Progenitor cell of endocrine pancreas (in vitro differentiated cells): ENCODE measurements at places on chromosomes 5 and 9. TPM values are rescaled to one million over a fixed set of nuclear protein-coding genes. Genes with fewer than 3 reads are reported as not detected.

- DNase-seq = no peak
- no peaks in the 10 kb centered on the region for H3K27me3 ChIP-seq
- H3K4me3 ChIP-seq = no peak overlapping the region
- H3K27ac ChIP-seq = no peak overlapping the region
These were observed 7.2 kb downstream of the DAB2IP start for GRCh38 chr9:121658591-121658990.

DNA sequence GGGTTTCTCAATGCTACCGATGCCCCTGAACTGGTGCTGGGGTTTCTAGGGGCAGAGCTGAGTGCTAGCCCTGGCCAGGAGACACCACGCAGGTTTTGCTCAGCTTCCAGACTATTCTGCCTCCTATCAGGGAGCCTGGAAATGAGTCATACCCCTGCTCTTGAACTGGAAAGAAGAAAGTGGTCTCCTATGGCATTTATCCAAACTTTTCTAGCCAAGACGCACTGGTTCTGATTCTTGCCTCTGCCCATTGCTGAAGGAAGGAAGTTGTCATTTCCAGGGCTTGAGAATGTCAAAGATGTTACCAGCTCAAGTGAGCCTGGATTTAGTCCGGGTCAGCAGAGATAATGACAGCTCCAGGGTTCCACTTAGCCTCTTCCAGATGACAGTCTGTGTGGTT, 561.9 kb downstream of the CDK5RAP2 start:
- H3K4me1 ChIP-seq = no peaks in the 10 kb centered on the region
- no peak overlapping the region for H3K27ac ChIP-seq
- no peaks in the 10 kb centered on the region for H3K36me3 ChIP-seq
- no peak overlapping the region for H3K4me3 ChIP-seq

- H3K4me3 ChIP-seq = peak overlapping the region; percentile 43
- H3K36me3 ChIP-seq = no peaks in the 10 kb centered on the region
- peaks cover 64% of the 10 kb centered on the region for H3K4me1 ChIP-seq
- DNase-seq = no peak
- peak overlapping the region; percentile 89 for H3K27ac ChIP-seq
These were observed 28.4 kb downstream of the LMX1B start for GRCh38 chr9:126642010-126642744.

DNA sequence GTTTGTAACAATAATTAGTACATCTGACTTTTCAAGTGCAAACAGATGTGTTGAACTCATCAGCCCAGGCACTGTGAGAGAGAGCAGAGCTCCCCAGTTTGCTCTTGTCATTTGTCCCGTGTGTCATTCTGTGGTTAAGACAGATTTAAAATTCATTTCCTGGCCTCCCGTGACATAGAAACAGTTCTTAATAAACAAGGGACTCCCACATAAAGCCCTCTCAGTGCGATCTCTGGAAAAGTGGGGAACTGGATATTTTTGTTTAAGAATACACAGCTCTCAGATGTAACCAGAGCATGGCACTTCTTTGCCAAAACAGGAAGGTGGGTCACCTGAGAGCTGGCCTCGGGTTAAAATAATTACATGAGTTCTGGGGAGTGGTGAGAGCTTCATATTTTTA, 58.6 kb downstream of the PRKACG start:
- H3K27ac ChIP-seq = no peak overlapping the region
- no peak overlapping the region for H3K4me3 ChIP-seq
- no peak for DNase-seq
- no peaks in the 10 kb centered on the region for H3K36me3 ChIP-seq
- H3K4me1 ChIP-seq = peaks cover 5% of the 10 kb centered on the region
- H3K27me3 ChIP-seq = no peaks in the 10 kb centered on the region

- H3K4me1 ChIP-seq = no peaks in the 10 kb centered on the region
- DNase-seq = no peak
- no peak overlapping the region for H3K4me3 ChIP-seq
- H3K27ac ChIP-seq = no peak overlapping the region
These were observed 80.0 kb upstream of the TRIO start for GRCh38 chr5:14063138-14063537.

DNA sequence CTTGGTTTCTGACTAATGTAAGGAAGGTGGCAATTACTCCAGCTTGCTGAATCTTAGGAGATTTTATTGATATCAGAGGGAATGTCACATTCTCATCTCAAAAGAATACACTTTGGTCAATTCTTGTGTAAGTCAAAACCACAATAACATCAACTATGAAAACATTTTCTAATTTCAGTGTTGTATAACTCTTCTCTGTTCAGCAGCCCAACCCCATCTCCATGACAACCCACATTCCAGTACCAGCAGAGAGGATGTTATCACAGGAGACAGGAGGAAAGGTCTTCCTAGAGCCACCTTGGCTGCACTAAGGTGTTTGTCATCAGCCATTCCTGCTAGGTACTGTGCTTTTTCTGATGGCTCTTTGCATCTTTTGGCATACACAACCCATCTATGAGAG, 529.1 kb upstream of the BRINP1 start:
- no peak for DNase-seq
- no peaks in the 10 kb centered on the region for H3K4me1 ChIP-seq
- H3K27me3 ChIP-seq = peaks cover 8% of the 10 kb centered on the region
- no peaks in the 10 kb centered on the region for H3K36me3 ChIP-seq

GRCh38 chr5:113683211-113683610, 169.7 kb downstream of the YTHDC2 start:
- no peaks in the 10 kb centered on the region for H3K36me3 ChIP-seq
- DNase-seq = no peak
- no peak overlapping the region for H3K27ac ChIP-seq
- no peaks in the 10 kb centered on the region for H3K4me1 ChIP-seq

- DNase-seq = no peak
- peaks cover 3% of the 10 kb centered on the region for H3K36me3 ChIP-seq
- no peak overlapping the region for H3K4me3 ChIP-seq
- H3K27ac ChIP-seq = no peak overlapping the region
- no peaks in the 10 kb centered on the region for H3K4me1 ChIP-seq
These were observed 42.3 kb downstream of the MARCHF3 start for GRCh38 chr5:126988021-126988569.

GRCh38 chr9:126515873-126516505, 97.7 kb upstream of the LMX1B start:
- no peak for DNase-seq
- H3K4me3 ChIP-seq = no peak overlapping the region
- no peaks in the 10 kb centered on the region for H3K36me3 ChIP-seq
- H3K27ac ChIP-seq = no peak overlapping the region
- H3K4me1 ChIP-seq = peaks cover 2% of the 10 kb centered on the region
- H3K27me3 ChIP-seq = peaks cover 81% of the 10 kb centered on the region

- peaks cover 18% of the 10 kb centered on the region for H3K4me1 ChIP-seq
- H3K36me3 ChIP-seq = no peaks in the 10 kb centered on the region
- no peak for DNase-seq
- no peak overlapping the region for H3K4me3 ChIP-seq
- H3K27me3 ChIP-seq = peaks cover 14% of the 10 kb centered on the region
These were observed 2.4 kb upstream of the C9orf50 start for GRCh38 chr9:129623331-129623730.

DNA sequence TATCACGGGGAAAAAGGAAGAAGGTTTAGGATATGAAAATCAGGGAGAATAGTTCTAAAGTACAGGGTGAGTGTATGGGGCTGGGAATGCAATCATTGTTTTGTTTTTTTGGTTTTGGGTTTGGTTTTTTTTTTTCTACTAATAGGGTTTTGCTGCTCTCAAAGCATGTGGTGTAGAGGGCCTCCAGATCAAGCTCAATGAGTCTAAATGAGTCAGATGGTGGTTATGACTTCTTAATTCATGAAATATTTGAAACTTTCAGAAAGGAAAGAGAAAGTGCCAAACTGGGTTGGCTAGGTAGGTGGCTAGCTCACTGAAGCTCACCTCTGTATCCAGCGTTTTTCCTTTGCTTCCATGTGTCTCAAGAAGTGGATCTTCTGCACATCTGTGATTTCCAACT, 10.7 kb downstream of the OR1L8 start:
- H3K27me3 ChIP-seq = no peaks in the 10 kb centered on the region
- no peak overlapping the region for H3K27ac ChIP-seq

- no peak overlapping the region for H3K27ac ChIP-seq
- DNase-seq = peak; percentile 11
- H3K27me3 ChIP-seq = no peaks in the 10 kb centered on the region
- H3K36me3 ChIP-seq = no peaks in the 10 kb centered on the region
These were observed 555.5 kb downstream of the CDH9 start for GRCh38 chr5:26482810-26483375.

- H3K36me3 ChIP-seq = no peaks in the 10 kb centered on the region
- H3K4me1 ChIP-seq = no peaks in the 10 kb centered on the region
- no peak for DNase-seq
- no peak overlapping the region for H3K4me3 ChIP-seq
- H3K27ac ChIP-seq = no peak overlapping the region
- H3K27me3 ChIP-seq = peaks cover 3% of the 10 kb centered on the region
These were observed 133.3 kb upstream of the ADRA1B start for GRCh38 chr5:159782995-159783300.

DNA sequence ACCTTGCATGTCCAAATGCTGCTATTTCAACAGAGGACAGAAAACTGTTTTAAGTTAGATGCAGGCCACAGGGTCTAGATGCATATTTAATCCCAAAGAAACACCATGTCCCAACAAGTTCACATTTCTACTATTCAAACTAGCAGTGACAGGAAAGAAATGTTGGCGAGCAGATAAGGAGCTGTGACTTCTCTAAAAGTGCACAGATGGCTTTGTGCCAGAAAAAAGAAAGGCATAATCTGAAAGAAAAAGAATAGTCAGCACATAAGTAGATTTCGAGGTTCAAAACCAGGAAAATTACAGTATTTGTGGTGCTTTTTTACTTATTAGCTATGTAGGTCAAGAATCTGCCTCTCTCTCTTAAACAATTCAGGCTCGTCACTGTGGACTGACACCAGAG, 178.3 kb downstream of the DNAH5 start:
- H3K4me1 ChIP-seq = no peaks in the 10 kb centered on the region
- H3K27ac ChIP-seq = no peak overlapping the region
- H3K36me3 ChIP-seq = no peaks in the 10 kb centered on the region
- no peak for DNase-seq

- H3K27me3 ChIP-seq = no peaks in the 10 kb centered on the region
- H3K4me3 ChIP-seq = no peak overlapping the region
- peaks cover 26% of the 10 kb centered on the region for H3K4me1 ChIP-seq
- no peaks in the 10 kb centered on the region for H3K36me3 ChIP-seq
- DNase-seq = no peak
These were observed 153.5 kb downstream of the ZNF608 start for GRCh38 chr5:124592891-124593290.

GRCh38 chr9:18799428-18799827, 233.6 kb downstream of the SAXO1 start:
- no peaks in the 10 kb centered on the region for H3K27me3 ChIP-seq
- DNase-seq = no peak
- no peak overlapping the region for H3K4me3 ChIP-seq
- no peaks in the 10 kb centered on the region for H3K4me1 ChIP-seq
- H3K27ac ChIP-seq = no peak overlapping the region
- no peaks in the 10 kb centered on the region for H3K36me3 ChIP-seq

SLC6A7 gene
- total RNA-seq = not detected in 2 replicates

KIF24 gene
- total RNA-seq = 9.1 and 10.0 TPM in 2 replicates

KIF27 gene
- 22.5 and 24.6 TPM in 2 replicates for total RNA-seq

PDCD1LG2 gene
- not detected in 2 replicates for total RNA-seq

GFRA3 gene
- total RNA-seq = 22.9 and 24.4 TPM in 2 replicates

FAXDC2 gene
- 14.8 and 15.8 TPM in 2 replicates for total RNA-seq

SPATA31C1 gene
- total RNA-seq = not detected in 2 replicates

SPINK6 gene
- total RNA-seq = not detected in 2 replicates

NOXA1 gene
- 15.3 and 16.3 TPM in 2 replicates for total RNA-seq

TMEM252 gene
- not detected in 2 replicates for total RNA-seq

SMIM33 gene
- not detected in 2 replicates for total RNA-seq

ZBTB43 gene
- total RNA-seq = 16.9 and 21.8 TPM in 2 replicates

WASHC1 gene
- 25.4 and 26.1 TPM in 2 replicates for total RNA-seq
